ENCODE measurements at places on chromosomes 16 and 17.

- DNase-seq, result no peak
These were observed 931 bp upstream of the WIPF2 start for GRCh38 chr17:40218006-40218739.

DNA sequence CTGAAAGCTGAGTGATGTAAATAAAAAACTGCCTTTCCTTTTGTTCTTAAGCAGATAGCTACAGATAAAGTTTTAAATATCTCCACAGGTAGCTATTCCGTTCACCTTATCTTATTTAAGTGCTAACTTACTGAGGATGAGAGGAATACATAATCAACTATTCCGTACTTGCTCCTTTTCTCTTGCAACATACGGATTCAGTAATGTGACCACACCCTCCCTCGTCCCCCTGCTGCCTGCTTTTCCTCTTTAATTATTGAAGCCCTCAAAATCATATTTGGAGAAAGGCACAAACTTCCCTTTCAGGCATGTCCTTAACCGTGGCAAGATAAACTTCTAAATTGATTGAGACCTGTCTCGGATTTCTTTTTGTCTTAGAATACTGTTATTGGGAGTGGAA, 101.4 kb downstream of the MAP2K4 start:
- DNase-seq, result no peak

- DNase-seq, result peak; percentile 32
These were observed 14.0 kb downstream of the FMNL1 start for GRCh38 chr17:45235416-45236281.

- DNase-seq, result no peak
These were observed 666 bp upstream of the METTL9 start for GRCh38 chr16:21598701-21599121.

DNA sequence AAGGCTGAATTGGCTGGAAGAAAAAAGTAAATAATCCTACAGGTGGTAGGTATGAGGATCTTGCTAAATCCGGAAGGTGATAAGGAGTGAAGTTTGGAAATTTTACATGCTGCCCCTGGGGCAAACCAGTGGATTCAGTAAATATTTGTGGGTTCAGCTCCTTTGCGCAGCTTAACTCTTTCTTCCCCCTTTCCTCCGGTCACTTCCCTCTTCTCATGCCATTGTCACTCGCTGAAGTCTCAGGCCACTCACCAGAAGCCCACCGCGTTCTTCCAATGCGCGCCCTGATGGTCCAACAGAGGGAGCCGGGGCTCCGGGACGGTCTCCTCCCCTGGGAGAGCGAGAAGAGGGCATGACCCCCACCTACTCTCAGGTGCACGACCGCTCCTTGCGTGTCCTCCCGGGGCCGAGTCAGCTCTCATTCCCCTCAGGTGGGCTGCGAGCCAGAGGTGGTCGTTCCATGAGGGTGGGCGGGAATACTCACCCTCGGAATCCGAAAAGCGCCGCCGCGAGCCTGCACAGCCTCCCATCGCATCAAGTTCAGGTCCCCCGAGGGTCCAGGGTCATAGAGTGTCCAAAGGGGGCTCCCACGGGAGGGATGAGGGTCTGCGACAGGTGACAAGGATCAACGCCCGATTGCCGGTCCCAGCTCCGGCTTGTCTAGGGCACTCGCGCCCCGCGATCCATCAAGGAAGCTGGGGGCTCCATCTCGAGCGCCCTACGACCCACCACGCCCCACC, 474 bp downstream of the CLN3 start:
- no peak for DNase-seq

DNA sequence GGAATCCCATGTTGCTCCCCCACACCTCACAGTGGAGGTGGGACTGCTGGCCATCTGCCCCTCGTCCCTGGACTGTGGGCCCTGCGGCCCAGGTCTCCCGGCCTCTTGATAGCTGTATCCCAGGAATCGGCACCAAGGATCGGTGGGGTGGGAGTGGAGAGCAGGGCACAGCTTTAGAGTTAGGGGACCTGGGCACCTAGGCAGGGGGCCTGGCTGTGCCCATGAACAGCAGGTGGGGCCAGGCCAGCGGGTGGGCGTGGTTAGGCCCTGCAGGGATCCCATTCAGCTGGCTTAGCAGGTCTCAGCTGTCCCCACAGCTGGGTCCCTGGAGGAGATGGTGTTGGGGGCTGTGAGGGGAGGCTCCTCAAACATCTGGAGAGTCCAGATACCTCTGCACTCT, 49.2 kb downstream of the SREBF1 start:
- DNase-seq, result no peak

All from brain pericyte (primary cell).